Gastroesophageal sphincter (tissue), 4 donors: ENCODE measurements at places on chromosomes 1 and 21. TPM values are rescaled to one million over a fixed set of nuclear protein-coding genes. Genes with fewer than 3 reads are reported as not detected.

CLDN14 gene
- total RNA-seq: 0.15 TPM

GBP2 gene
- total RNA-seq: 164 TPM

GPR52 gene
- 1.0 TPM for total RNA-seq

CLEC20A gene
- total RNA-seq: not detected

LRRC71 gene
- total RNA-seq: not detected
